ENCODE measurements at places on chromosomes 6 and 20.

GRCh38 chr20:703006-703405, 27.4 kb upstream of the SCRT2 start:
- no peak for DNase-seq

DNA sequence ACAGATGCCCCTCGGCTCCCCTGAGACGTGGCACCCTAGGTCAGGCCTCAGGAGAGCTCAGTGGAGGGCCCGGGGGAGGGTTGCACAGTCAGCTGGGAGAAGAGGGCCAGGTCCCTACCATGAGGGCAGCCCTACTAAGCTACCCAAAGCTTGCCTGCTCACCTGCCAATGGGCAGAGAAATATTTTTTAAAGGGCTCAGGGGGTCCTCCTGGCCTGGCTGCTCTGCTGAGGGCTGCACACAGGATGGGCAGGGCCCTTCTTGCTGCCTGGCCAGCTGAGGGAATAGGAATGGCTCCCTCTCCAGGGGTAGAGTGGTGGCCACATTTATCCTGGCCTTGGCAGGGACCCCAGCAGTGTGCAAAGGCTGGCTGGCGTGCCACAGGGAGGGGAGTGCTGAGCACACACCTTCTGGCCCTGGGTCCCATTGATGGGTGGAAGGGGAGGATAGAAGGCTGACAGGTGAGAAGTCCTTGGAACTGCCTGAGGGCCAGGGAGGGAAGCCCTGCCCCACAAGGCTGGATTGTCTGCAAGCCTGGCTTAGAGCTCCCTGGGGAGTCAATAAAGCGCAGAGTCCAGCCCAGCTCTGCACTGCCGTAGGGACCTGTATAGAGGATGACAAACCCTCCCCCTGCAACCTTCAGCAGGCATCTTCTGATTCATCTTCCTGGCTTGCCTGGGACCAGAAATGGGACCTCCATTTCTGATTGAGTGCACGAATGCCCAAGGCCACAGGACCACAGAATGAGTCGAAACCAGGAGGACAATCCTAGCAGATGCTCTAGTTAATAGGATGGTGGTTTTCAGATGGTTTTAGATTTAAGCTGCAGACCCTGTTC, 62.1 kb downstream of the NOL4L start:
- no peak for DNase-seq

DNA sequence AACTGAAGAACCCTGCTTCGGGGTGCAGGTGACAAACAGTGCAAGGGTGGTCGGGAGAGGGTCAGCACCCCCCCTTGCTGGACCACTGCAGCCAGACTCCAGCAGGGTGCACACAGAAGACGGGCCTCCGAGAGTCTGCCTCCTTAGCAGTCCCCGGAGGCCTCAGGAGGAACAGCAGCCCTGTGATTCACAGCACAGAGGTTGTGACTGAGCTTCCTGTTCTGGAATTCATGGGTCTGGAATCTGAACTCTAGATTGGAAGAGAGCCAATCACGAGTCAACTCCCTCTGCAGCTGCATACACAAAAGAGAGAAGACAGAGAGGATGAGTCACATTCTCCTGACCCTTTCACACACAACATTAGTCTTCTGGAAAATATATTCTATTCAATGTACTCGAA, 249.0 kb upstream of the OPRM1 start:
- DNase-seq, result no peak

GRCh38 chr20:38434301-38434741, 807 bp downstream of the SNHG17 start:
- DNase-seq, result no peak

DNA sequence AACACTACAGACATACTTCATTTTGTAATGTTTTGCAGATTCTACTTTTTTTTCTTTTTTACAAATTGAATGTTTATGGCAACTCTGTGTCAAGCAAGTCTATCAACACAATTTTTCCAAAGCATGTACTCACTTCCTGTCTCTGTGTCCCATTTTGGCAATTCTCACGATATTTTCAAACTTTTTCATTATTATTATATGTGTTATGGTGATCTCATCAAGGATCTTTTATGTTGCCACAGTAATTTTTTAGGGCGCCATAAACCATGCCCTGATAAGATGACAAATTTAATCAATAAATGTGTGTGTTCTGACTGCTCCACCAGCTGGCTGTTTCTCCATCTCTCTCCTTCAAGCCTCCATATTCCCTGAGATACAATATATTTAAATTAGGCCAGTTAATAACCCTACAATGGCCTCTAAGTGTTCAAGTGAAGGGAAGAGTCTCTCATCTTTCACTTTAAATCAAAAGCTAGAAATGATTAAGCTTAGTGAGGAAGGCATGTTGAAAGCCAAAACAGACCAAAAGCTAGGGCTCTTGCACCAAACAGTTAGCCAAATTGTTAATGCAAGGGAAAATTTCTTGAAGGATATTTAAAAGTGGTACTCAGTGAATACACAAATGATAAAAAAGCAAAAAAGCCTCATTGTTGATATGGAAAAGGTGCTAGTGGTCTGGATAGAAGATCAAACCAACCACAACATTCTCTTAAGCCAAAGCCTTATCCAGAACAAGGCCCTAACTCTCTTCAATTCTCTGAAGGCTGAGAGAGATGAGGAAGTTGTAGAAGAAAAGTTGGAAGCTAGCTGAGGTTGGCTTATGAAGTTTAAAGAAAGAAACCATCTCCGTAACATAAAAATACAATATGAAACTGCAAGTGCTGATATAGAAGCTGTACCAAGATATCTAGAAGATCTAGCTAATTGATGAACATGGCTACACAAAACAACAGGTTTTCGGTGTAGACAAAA, 194.4 kb upstream of the TAB2 start:
- DNase-seq, result no peak

GRCh38 chr20:37447688-37448087, 73.4 kb upstream of the NNAT start:
- DNase-seq, result no peak

- DNase-seq, result no peak
Observed at GRCh38 chr20:5670036-5670536, 80.1 kb upstream of the SHLD1 start.

DNA sequence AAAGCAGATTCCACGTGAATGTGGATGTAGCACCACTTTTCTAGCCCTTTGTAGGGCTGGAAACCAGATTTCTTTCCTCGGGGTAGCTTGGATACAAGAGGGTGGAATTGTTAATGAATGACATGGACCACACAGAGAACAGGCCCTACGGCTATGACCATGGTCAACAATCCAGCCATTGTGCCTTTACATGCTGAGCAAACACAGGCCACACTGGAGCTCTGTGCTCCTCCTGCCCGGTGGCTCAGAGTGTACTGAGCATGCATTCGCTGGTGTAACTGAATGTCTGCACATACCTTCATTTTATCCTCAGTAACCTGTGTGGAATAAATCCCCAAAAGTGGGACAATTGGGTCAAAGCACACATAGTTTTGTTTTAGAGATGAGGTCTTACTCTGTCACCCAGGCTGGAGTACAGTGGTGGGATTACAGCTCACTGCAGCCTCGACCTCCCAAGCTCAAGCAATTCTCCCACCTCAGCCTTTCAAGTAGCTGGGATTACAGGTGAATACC, 32.8 kb downstream of the LRP11 start:
- DNase-seq, result no peak

- DNase-seq, result peak; percentile 62
Observed at GRCh38 chr6:167350731-167351655, 26.1 kb downstream of the TTLL2 start.

GRCh38 chr6:50962213-50962759, 143.6 kb downstream of the TFAP2B start:
- no peak for DNase-seq

GRCh38 chr20:58838174-58838573, 12.5 kb downstream of the GNAS-AS1 start:
- no peak for DNase-seq

DNA sequence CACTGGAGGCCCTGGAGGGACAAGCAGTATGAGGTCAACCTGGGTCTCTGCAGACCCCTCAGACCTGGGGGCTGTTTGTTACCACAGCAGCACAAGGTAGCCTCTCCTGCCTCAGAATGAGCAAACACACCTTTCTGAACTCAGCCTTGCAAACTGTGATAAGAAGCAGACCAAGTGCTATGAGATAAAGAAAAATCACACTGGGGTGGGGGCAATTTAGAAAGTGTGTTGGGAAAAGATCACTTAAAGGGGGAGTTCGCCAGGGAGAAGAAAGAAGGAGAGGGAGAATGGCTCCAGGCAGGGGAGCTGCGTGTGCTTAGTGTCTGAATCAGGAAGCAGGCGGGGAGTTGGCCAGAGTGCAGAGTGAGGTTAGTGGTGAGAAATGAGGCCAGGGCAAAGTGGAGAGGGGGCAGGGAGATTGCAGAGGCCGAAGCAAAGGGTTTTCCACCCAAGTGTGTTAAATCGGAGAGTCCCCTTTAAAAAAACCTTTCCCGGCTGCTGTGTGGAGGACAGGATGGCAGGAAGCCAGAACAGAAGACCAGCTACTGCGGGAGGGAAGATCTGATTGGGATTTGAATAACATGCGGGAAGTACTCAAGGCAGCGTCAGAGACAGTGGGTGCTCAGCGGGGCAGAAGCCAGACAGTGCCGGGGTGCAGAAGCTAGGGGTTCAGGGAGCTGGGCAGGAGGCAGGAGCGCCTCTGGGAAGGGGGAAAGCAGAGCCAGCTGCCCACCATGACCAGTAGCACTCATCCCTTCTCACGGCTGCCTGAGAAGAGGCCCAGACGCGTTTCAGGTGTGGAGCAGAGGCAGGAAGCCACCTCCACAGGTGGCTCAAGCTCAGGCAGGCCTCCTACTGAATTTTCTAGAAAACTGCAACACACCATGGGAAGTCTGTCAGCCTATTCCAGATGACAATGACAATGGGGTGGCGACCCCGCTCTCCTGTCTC, 9.0 kb downstream of the ADA start:
- DNase-seq, result no peak

GRCh38 chr6:35707714-35708407, 19.1 kb upstream of the FKBP5 start:
- DNase-seq, result no peak

DNA sequence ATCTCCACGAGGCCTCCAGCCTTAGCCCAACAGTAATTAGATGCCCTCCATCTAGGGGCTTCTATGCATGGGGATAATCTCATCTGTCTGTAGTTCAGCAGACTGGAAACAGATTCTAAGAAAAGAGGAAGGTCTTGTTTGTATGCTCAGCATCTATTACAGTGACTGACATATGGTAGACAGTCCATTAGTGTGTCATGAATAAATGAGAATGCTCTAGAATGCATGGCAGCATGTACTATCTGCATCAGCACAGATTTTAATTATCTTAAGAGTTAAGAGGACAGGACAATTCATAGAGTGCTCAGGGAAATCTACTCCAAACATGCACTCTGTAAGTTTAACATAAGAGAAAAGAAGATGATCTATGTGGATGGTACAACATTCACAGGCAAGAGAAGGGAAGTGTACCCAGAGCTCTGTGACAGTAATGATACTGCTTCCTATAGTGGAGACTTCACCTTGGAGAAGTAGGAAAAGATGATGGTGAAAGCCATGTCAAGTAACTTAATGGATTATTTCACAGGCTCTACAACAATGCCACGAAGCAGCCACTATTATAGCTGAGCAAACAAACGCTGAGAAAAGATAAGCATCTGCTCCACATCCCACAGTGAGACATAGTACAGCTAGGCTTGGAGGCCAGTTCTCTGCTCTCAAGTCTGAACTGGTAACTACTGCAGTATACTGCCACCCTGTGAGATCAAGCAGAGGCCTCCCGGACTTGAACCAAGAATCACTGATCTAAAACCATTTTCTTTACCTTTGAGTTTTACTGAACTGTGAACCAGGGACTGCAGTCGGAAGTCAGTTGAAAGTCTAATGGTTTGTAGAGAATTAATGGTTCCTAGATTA, 309.2 kb upstream of the SPTLC3 start:
- no peak for DNase-seq

DNA sequence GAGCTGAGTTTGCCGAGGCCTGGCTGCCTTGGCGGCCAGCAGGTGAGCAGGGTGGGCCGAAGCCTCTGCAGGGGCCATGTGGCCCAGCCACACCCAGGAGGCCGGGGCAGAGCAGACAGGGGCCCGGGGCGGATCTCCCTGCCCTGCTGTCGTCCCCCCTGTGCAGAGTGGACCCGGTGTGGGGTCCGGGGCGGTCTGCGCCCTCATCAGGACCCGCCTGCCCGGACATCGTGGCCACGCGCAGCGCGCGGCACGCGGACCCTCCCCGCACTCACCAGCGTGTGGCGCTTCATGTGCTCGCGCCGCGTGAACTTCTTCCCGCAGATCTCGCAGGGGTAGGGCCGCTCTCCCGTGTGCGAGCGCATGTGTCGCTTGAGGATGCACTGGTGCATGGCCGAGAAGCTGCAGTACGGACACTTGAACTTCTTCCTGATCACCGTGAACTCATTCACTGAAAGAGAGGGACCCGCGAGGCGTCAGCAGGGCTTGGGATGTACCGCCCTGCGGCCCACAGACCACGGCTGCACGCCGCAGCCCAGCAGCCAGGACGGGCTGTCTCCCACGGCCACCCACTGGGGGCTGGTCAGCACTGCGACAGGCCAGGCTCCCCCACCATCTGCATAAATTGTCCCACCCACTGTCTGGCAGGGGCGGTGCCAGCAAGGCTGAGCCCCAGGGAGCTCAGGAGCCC, 13.0 kb downstream of the SLC2A4RG start:
- DNase-seq, result no peak

GRCh38 chr6:116695401-116695800, 14.4 kb downstream of the KPNA5 start:
- DNase-seq, result no peak

DNA sequence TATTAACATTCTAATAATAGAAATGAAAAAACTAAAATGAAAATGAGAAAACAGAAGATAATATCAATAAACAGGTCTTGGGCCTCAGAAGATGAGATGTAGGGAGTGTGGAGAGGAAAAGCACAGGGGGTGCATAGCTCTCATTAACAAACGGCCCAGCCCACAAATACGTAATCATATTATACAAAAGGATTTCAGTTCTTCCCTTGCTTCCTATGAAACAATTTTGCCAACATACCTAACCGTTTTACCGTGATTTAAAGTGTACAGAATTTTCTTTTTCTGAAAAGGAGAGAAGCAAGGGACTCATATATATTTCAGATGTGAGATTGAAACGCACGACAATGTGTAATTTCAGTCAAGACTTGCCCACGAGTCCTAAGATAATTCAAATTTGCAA, 136.0 kb downstream of the HFE start:
- DNase-seq, result no peak

- DNase-seq, result peak; percentile 68
Observed at GRCh38 chr6:53484476-53485280, 60.2 kb downstream of the GCLC start.

DNA sequence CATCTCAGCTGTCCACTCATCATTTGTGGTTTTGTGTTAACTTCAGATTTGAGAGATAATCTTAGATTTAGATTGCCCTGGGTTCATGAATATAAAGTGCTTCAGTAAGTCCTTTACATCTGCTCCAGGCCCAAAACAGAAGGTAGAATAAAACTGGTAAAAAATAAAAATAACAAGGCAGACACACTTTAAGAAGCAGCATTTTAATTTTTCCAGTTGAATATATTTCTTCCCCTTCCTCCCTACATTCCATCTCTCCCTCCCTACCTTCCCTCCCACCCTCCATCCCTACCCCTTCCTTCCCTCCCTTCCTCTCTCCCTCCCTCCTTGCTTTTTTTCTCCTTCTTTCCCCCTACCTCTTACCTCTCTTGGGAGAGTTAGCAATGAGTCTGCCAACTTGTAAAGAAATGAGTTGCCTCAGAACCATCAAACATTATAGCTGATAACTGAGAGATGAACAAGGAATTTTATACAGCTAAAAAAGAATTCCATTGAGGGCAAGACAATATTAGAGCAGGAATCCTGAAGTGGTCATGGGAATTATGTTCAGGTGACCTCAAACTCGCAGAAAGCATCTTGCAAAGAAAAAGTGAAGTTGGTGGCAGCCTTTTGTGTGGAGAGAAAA, 145.0 kb upstream of the SOX4 start:
- DNase-seq, result no peak

GRCh38 chr6:46925563-46926253, 4.0 kb upstream of the ADGRF5 start:
- DNase-seq, result no peak
